ENCODE measurements at places on chromosomes 11 and 22.

DNA sequence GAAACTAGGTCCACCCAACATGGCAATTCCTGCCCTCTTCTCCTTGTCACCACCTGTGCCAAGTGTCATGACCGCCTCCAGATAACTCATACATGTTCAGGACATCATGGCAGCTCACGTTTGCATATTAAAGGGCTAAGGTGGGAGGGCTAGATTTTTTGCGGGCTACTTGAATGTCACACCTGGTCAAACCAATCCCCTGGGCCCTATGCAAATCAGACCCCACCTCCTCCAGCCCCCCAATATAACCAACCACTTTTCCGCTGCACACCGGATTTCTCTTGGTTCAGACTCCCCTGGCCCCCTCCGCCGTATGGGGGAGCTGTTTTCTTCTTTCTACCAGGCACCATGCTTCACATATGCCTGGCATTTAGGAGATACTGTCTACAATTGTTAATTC is 12.6 kb downstream of the UPB1 start:
- no peak for DNase-seq

DNA sequence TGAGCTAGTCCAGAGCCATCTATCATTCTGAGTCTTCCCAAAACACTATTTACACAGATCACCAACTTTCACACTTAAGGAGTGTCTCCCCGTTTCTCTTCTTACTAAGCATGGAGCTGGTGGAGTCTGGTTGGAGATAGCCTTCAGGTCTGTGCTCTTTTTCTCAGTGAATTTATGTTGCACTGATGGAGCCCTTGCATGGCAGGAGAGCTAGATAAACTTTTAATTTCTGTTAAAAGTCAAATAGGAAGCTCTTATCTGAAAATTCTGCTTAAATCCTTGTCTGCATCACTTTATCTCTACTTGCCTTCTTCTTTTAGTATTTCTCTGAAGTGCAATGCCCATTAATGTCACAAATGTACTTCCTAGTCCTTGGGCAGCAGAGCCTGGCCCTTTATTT is 63.4 kb downstream of the ST3GAL4 start:
- no peak for DNase-seq

GRCh38 chr22:49586873-49587272 is 240.8 kb downstream of the BRD1 start:
- no peak for DNase-seq

- DNase-seq: no peak
Measured at GRCh38 chr11:1084561-1085439, 10.1 kb downstream of the MUC2 start.

DNA sequence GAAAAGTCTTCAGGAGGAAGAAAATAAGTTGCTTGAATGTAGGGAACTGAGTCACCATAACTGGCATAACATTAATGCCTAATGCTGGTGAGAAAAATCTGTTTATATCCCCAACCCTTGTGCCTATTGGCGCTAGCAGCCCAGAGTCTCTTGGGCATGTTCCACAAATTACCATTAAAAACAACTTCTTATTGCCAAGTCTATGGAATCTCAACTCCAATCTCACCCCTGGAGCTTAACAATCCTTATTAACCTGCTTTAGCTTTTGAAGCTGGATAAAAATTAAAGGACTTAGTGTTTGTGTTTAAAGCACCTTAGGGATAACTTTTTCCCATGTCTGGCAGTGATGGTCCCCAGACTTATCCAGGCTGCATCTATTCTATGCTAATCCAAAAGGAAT is 143.0 kb downstream of the APIP start:
- DNase-seq: no peak

All from left renal pelvis (tissue), 4 donors.